ENCODE measurements at places on chromosomes 12 and 14.

- no peak for DNase-seq
These were observed 28.9 kb downstream of the ANO6 start for GRCh38 chr12:45244561-45245343.

- no peak for DNase-seq
These were observed 63.2 kb upstream of the RFX4 start for GRCh38 chr12:106519607-106520021.

- no peak for DNase-seq
These were observed 4.8 kb upstream of the NINJ2 start for GRCh38 chr12:668090-668481.

- DNase-seq, result peak; percentile 16
These were observed 507 bp upstream of the FKBP4 start for GRCh38 chr12:2794191-2794735.

GRCh38 chr12:128705140-128705539 is 118.6 kb downstream of the SLC15A4 start:
- no peak for DNase-seq

DNA sequence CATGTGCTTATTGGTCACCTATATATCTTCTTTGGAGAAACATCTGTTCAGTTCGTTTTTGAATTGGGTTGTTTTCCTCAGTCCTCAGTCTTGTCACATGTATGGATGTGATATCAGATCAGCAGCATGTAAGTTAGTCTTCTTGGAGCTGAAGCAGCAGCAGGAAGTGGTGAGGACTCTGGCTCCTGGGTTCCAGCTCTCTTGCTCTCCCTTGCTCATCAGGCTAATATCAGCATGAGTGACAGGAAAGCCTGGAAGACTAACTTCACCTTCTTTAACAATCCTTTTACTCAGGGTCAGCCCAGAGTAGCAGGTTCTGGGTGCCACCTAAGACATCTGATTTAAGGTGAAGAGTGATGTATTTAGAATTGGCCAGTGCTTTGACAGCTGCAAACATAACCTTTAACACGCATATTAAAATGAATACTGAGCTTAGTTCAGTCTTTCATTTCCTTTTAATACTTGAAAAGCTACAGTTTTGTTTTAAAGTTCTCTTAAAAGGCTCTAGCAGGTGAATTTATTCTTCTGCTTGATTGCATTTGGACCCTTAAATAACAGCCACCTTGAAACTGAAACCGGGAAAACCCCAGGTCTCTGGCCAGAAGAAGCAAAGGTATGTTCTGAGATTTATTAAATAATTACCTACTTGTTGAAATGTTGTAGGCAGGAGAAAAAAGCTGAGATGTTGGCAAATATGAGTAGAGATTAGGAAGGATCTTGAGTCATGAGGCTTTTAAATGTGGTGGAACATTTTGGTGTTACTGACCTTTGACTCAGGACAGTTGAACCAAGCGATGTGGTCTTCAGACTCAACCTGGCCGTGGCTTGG is 54.3 kb downstream of the DRAM1 start:
- no peak for DNase-seq

DNA sequence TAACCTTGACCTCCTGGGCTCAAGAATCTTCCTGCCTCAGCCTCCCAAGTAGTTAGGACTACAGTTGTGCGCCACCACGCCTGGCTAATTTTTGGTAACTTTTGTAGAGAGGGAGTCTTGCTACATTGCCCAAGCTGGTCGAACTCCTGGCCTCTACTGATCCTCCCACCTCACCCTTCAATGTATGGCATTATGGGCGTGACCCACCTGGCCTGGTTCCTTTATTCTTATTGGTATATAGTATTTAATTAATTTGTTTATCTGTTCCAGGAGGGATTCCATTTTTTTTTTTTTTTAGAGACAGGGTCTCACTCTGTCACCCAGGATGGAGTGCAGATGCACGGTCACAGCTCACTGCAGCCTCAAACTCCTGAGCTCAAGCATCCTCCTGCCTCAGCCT is 40.9 kb upstream of the EAPP start:
- no peak for DNase-seq

DNA sequence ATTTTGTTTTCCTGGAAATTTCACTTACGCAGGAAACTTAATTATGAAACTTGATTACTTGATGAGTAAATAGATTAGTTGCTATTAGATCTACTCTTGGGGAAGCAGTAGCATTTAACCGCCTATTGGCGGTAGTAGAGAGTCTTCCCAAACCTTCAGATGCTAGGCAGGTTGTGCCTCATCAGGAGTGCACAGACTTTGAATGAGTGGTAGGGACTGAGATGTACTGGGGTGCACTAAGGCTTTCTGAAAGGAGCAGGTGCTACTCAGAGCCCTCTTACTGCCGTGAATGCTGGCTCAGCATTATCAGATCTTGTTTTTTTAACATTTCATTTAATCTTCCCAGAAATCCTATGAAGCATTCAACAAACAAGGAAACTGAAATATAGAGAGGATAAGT is 7.7 kb downstream of the GATC start:
- no peak for DNase-seq

DNA sequence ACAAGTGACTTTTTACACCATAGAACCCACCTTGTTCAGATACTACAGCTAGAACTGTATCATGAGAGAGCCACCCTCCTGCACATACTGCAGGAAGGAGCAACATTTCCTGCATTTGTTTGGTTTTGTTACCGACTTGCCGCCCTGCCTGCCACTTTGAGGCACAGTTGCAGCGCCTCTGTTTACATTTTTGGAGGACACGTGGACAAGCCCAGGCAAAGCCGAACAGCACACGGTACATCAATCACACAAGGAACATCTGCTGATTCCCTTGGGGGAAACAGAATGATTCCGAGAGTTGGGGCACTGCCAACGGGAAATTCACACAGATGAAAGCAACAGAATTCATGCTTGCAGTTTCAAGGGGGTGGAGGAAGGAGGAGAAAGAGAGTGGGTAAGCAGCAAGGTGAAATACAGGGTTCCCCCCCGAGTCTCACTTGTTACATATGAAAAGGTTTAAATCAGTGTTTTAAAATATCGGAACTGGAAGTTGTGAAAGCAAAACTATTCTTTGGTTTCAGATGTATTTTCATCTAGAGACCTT is 110.7 kb downstream of the BTG1 start:
- peak; percentile 23 for DNase-seq

DNA sequence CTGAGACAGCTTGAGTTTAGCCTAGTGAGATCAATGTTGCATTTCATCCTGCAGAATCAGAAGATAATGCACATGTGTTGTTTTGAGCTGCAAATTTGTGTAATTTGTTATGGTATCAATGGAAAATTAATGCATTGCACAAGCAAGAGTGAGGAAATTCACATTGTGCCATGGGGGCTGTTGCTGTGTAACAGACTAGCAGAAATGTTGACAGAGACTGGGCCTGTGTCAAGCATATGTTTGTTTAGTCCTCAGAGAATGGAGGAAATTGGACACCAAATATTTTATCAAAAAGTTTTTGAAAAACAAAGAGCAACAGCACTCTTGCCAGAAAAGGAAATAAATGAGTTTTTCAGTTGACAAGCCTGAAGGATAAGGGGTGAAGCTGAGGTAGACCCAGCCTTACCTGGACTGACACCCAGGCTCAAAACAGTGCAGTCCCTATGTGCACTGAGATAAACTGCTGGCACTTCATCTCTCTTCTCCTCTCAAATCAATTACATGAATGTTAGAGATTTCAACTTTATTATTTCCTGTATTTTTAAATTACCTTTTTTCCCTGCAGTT is 1150.0 kb downstream of the FSCB start:
- DNase-seq, result no peak

- DNase-seq, result peak; percentile 28
These were observed 9.1 kb upstream of the NEMF start for GRCh38 chr14:49861699-49862088.

GRCh38 chr14:36653413-36653812 is 8.2 kb upstream of the PAX9 start:
- DNase-seq, result no peak

DNA sequence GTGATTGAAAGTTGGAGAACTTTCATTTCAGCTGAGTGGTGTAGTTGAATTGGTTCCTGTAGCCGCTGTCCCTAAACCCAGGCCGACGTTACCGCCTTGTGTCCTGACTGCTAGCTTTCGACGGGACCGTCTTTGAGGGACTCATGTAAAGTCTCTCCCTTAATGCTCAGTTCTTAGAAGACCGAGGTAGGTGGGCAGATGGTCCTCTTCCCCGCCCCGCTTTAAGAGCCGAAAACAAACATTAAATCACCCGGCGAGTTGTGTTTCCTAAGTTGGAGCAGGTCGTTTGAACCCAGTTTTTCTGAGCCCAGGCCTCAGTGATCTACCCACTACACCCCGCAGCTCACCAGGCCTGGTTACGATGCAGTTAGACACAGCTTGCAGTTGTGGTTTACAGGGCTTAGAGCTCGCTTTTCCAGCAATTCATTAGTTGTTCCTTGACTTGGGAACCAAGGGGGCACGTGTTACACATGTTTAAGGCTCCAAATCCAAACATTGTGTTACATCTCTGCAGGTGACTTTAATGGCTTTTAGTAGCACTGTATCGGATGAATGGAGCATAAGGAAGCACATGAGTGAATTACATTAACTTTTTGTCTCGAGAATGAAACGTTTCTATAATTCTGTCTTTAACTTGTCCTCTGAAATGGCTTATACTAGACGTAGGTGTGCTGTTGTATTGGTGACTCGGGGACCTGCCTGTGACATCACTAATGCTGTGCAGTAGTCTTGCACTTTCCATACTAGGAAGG is 790 bp downstream of the NEDD1 start:
- peak; percentile 5 for DNase-seq

- DNase-seq, result no peak
These were observed 60.0 kb downstream of the CAPS2 start for GRCh38 chr12:75270157-75270556.

DNA sequence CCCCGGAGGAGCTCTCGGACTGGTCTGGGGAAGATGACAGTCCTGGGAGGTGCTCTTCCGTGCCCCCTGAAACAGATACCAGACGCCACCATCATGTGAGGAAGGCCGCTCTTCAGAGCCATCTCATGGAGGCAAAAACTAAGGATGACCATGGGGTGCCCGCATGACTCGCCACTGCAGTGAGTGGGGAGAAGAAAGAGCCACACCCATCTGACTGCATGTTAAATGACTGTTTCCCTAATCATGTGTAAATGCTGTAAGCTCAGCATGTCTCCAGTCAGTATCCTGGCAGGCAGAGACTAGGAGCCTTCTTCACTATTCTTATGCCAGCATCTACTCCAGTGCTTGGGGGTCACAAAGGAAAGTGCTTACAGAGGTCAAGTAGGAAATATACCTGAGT is 4.0 kb downstream of the STON2 start:
- DNase-seq, result no peak

- no peak for DNase-seq
These were observed 1036.6 kb downstream of the TRHDE start for GRCh38 chr12:73308747-73309146.

- DNase-seq, result no peak
These were observed 399.8 kb upstream of the SOX5 start for GRCh38 chr12:24349051-24349799.

GRCh38 chr12:19129122-19129485 is 429 bp upstream of the PLEKHA5 start:
- no peak for DNase-seq

DNA sequence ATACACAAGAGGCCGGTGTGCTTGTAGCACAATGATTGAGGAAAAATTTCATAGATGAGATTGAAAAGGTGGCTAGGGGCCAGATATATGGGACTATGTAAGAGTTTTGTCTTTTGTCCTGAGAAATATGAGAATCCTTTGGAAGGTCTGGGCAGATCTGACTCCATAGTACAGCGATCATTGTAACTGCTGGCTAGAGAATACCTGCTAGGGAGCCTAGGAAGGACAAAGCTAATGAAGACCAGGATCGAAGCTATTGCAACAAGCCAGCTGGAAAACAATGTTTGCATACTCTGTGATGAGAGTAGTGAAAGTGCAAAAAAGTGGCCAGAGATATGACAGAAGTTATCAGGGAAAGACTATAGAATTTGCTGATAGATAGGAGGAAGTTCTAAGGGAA is 537.6 kb downstream of the C12orf50 start:
- DNase-seq, result no peak

DNA sequence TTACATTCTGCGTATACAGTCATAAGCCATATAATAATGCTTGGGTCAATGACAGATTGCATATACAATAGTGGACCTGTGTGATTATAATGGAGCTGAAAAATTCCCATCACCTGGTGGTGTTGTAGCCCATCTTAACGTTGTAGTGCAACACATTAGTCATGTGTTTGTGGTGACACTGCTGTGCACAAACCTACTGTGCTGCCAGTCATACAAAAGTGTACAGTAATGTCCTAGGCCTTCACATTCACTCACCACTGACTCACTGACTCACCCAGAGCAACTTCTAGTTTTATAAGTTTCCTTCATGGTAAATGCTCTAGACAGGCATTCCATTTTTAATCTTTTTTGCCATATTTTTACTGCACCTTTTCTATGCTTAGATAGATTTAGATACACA is 194.8 kb upstream of the SEL1L start:
- no peak for DNase-seq

GRCh38 chr12:39623919-39624318 is 4.3 kb upstream of the ABCD2 start:
- no peak for DNase-seq

DNA sequence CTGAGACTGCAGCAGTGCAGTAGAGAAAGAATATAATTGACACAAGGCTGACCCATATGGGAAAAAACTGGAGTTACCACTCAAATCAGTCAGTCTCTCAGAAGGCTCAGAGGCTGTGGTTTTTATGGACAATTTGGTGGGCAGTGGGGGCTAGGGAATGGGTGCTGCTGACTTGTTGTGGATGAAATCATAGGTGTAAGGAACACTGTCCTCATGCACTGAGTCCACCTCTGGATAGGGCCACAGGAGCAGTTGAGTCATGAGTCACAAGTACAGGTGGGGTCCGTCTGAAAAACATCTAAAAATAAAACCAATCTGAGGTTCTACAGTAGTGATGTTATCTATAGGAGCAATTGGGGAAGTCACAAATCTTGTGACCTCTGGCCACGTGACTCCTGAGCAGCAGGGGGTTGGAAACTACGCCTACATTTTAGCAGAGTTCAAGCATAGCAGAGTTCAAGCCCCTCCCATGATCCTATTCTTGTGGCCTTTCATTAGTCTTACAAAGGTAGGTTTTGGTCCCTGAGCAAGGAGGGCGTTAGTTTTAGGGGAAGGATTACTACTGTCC is 18.1 kb upstream of the SGPP1 start:
- DNase-seq, result no peak

DNA sequence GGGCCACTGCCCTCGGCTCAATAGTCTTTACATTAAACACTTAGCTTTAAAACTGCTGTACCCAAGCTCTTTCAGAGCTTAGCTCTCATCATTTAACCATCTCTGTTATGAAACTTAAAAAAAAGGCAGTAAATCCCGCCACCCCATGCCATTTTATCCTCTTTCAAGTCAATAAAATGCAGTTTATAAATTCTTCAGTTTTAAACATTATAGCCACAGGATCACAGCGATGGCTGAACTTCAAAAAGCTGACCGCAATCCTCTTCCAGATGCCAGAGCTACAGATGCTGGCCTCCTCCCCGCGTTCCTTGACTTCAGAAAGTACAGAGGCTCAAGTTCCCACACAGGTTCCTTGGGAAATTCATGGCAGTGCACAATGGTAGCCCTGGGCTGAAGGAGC is 4.2 kb downstream of the OR10G3 start:
- no peak for DNase-seq
